Tongue (tissue), 3 donors: ENCODE measurements at places on chromosomes 1 and 21.

GRCh38 chr1:28832966-28833365, 21.0 kb downstream of the OPRD1 start:
- DNase-seq, result no peak

DNA sequence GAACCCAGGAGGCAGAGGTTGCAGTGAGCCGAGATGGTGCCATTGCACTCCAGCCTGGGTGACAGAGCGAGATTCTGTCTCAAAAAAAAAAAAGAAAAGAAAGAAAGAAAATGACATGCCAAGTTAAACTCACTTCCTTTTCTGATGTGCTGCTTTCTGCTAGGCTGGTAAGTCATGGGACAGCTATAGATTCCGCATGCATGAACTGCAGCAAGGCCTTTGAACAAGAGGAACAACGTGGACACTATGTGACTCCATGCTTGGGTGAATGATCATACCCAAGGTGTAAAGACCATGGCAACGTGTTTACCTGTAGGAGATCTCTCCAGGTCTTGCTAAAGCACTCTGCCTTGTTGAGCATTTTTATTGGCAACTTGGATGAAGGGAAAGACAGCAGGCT, 10.3 kb upstream of the TTF2 start:
- DNase-seq, result no peak

DNA sequence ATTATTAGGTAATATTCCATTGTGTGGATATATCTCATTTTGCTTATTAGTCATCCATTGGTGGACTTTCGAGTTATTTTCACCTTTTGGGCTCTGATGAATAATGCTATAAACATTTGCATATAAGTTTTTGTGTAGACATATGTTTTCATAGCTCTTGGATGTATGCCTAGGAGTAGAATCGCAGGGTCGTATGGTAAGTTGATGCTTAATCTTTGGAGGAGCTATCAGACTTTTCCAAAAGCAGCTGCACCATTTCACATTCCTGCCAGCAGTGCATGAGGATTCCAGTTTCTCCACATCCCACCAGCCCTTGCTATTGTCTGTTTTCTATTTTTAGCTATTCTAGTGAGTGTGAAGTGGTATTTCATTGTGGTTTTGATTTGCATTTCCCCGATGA, 120.3 kb upstream of the TMEM51 start:
- DNase-seq, result peak; percentile 66

DNA sequence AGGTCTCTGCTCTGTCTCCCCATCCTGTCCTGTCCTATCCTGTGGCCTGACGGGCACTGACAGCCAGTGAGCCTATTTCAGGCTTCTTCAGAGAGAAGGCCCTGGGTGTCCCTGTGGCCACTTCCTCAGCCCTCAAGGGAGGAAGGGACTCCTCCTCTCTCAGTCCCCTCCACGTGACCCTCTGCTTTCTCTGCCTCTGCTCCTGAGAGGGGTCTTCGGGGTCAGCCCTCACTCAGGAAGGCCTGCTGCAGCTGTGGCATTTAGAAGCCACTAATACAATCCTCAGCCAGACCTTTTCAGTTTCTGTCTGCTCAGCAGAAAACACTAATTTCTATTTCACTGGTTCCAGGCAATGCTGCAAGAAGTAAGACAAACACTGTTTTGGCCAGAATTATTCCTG, 43.6 kb upstream of the ETV3 start:
- no peak for DNase-seq

DNA sequence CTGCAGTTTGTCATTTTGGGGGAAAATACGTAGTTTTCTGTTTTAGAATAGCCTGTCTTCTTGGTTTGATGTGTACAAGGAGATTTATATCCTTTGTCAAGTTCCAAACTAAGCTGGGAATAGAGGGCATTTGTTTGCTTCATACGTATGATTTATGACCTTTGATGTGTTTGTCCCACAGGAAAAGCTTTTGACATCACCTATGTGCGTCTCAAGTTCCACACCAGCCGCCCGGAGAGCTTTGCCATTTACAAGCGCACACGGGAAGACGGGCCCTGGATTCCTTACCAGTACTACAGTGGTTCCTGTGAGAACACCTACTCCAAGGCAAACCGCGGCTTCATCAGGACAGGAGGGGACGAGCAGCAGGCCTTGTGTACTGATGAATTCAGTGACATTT, 79.9 kb downstream of the LAMC1 start:
- no peak for DNase-seq
